ENCODE measurements at places on chromosomes 2 and 18. TPM values are rescaled to one million over a fixed set of nuclear protein-coding genes. Genes with fewer than 3 reads are reported as not detected.

Gene TUBB8B
- not detected for total RNA-seq

Gene DPP10
- not detected for total RNA-seq

Gene CD302
- total RNA-seq: 3.8 TPM

Gene TXNDC2
- not detected for total RNA-seq

Gene SEPTIN2
- 750 TPM for total RNA-seq
